ENCODE measurements at places on chromosomes 12 and 14.
A peak's percentile ranks its signal among the peaks of the same experiment; 100 is the strongest.

DNA sequence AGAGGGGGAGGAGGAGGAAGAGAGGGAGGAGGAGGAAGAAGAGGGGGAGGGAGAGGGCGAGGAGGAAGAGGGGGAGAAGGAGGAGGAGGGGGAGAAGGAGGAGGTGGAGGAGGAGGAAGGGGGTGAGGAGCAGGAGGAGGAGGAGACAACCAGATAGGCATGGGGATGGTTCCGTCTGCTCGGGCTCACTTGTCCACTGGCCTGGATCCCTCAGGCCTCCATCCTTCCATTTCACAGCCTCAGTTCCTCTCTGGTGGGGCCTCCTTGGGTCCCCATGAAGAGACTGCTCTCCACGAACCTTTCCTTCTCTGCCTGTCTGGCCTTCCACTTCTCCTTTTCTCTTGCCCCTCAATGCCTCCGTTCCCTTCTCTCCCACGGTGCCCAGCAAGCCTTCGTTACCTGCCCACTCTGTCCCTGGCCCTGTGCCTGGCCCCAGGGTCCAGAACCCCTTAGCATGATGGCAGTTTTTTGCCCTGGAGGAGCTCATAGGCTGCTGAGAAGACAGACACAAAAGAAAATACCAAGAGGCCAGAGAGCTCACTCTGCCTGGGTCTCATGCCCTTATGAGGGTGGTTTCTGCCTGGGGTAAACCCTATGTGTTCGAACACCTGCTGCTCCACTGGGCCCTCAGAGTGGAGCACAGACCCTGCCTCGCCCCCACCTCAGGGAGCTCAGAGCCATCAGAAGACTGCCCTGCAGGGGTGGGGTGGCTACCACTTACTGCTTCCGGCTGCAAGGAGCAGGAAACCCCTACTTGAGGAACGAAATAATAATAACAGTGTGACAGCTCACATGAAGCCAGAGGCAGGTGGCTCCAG is 11.7 kb upstream of the CACNA2D4 start:
- DNase-seq: no peak

GRCh38 chr14:74786796-74787315 is 23.7 kb downstream of the YLPM1 start:
- no peak for DNase-seq

DNA sequence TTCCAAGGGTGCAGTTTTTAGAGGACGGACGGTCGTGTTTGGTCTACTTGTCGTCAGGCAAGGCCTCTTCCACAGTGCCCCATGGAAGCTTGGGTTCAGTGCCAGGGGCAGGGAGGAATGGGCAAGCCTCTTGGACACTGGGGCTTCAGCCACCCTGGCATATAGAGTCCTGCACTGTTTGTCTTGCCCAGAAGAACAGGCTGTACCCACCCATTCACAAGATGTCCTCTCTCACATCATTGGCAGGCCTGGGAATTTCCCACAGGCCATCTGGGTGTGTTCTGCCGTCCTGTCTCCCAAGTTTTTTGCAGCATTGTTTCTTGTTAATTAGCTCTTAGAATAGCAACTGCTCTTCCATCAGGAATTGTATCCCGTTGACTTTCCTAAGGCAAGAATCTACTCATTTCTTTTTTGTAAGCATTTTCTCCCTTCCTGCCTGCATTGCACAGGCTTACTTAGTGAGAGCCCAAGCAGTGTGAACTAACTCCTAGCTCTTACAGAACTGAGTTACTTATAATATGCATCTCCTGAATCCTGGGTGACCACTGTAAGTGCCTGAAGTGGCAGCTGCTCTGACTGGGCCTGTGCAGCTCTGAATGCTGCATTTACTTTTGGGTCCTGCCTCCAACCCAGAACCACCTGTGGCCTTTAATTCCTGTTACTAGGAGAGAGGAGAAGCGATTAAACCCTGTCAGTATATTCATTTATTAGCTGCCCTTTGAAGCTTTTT is 149.4 kb upstream of the HIF1A start:
- no peak for DNase-seq

GRCh38 chr12:5044420-5045295 is 979 bp downstream of the KCNA5 start:
- DNase-seq: no peak

- no peak for DNase-seq
These were observed 22.4 kb downstream of the ARG2 start for GRCh38 chr14:67641902-67642749.

DNA sequence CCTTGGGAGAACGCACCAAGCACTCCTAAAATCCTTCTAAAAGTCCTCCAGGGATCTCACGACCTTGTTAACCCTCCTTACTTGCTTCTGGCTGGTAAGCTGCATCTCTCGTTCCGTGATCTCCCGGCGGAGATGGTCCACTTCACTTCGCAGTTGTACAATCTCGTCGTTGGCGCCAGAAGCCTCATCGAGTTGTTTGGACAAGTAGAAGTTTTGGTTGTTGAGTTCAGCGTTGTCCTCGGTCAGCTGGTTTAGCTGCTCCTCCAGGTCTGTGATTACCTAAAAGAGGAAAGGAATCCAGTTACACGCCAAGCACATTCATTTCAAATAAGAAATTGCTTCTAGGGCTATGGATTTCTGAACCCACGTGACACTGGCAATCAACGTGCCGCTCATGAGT is 67.1 kb downstream of the PRKAB1 start:
- DNase-seq: no peak

- no peak for DNase-seq
These were observed 43.4 kb upstream of the CFAP54 start for GRCh38 chr12:96445691-96446583.

DNA sequence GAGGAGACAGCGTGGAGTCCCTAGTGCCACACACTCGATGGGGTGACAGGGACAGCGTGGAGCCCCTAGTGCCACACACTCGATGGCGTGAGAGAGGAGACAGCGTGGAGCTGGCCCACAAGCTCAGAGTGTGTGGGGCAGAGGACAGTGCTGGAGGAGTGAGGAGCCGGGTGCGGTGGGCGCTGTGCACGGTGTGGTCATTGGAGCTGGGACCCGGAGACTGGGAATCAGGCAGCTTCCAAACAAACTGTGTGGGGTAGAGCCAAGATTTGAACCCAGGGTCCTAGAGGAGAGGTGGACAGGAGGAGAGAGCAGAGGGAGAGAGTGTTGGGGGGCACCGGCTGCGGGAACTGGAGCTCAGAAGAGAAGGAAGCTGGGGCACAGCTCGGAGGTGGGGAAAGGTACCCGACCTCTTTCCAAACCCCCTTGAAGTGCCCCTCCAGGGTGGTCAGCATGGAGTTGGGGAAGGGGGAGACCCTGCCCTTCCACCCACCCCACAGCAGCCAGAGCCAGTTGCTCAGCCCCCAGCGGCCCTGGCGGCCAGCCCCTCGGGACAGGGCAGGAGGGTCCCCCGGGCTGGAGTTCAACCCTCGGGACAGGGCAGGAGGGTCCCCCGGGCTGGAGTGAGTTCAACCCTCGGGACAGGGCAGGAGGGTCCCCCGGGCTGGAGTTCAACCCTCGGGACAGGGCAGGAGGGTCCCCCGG is 91.0 kb downstream of the NOC4L start:
- DNase-seq: no peak

- peak; percentile 51 for DNase-seq
These were observed 28.1 kb downstream of the TRPV4 start for GRCh38 chr12:109804820-109805761.

DNA sequence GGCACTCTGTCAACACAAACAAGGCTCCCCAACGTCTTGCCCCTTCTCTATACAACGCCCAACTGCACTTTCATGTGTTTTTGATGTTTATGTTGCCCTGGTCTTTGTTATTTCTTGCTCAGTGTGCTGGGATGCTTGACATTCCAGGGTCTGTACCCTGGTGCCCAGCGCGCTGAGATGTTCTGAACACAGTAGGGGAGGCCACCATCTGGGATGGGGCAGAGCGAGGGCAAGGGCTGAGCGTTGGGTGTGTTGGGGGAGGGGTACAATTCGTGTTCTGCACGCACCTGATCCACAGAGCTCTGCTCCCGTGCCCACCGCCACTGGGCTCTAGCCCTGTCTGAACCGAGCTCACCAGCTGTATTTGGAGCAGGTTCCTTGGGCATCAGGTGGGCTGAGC is 52.9 kb downstream of the ISCA2 start:
- no peak for DNase-seq

DNA sequence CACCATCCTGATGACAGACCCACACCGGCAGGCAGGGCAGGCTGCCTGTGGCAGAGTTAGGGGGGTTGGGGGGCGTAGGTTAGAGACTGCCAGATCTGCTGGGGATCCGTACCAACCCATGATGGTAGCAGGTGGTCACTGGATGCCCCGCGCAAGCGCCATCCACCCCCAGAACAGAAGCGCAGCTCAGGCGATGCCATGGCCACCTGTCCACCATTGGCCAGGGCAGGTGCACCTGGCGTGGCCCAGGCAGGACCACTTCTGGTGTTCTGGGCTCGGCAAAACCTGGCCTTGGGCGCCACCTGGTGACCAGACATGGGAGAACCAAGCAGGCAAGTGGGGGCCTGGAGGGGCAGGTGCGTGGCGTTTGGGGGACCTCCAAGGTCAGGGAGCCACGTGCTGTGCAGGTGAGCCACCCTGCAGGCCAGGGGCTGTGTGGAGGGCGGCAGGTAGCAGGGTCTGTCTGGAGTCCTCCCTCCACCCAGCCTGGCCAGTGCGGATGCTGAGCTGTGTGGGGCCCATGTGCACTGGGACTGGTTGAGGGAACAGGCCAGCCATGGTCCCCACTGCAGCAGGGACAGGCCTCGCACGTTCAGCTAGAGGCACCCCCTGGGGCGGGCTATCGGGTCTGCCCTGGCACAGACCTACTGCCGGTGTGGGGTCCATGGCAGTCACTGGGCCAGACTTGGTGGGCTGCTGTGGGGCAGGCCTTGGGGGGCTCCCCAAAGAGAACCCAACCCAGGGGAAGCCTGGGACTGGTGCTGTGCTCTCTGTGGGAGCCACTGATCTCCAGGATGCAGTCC is 15.6 kb downstream of the BAG5 start:
- DNase-seq: peak; percentile 41

DNA sequence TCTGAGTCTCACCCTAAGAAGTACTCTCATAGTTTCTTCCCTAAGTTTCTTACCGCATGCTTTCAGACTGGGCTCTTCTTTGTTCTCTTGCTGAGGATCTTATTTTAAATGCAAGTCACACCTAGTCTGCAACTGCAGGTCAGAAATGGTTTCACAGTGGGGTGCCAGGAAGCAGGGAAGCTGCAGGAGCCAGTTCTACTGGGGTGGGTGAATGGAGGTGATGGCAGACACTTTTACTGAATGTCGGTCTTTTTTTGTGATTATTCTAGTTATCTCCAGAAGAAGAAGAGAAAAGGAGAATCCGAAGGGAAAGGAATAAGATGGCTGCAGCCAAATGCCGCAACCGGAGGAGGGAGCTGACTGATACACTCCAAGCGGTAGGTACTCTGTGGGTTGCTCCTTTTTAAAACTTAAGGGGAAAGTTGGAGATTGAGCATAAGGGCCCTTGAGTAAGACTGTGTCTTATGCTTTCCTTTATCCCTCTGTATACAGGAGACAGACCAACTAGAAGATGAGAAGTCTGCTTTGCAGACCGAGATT is 1.7 kb downstream of the FOS start:
- DNase-seq: no peak

DNA sequence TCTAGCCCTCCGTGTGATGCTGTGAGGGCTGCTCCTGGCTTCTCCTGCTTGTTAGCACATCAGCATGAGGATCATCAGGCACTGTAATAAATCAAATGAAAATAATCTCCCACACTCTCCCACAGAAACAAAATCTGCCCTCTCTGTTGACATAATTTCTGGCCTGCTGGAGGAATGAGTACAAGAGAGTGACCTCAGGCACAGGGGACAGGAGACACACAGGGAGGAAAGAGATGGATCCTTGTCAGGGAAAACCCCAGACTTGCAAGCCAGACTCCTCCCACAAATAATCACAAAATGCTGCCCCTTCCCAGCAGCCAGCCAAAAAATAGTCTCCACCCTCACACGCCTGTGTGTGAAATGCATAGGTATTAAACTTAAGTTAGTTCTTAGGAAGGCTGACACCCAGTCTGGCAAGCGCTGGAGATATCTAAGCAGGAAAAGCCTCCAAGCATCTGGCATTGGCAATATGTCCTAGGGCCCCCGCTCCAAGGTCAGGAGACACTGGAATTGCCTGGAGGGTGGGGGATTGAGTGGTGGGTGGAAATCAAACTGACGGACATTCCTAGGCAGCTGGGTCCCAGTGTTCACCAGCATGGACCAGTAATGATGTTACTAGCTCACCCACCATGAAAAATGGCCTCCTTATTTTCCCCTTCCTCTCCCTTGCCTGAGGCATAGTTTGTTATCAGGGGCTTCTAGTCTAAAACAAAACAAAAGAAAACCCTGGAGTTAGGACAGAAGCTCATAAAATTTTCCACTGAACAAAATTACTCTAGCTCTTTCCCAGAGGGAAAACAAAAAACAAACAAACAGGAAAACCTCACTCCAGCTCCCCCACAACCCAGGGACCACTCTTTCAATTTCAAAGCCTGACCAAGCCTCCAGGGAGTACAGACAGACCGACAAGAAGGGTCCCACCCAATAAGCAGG is 22.0 kb downstream of the SMUG1 start:
- no peak for DNase-seq

DNA sequence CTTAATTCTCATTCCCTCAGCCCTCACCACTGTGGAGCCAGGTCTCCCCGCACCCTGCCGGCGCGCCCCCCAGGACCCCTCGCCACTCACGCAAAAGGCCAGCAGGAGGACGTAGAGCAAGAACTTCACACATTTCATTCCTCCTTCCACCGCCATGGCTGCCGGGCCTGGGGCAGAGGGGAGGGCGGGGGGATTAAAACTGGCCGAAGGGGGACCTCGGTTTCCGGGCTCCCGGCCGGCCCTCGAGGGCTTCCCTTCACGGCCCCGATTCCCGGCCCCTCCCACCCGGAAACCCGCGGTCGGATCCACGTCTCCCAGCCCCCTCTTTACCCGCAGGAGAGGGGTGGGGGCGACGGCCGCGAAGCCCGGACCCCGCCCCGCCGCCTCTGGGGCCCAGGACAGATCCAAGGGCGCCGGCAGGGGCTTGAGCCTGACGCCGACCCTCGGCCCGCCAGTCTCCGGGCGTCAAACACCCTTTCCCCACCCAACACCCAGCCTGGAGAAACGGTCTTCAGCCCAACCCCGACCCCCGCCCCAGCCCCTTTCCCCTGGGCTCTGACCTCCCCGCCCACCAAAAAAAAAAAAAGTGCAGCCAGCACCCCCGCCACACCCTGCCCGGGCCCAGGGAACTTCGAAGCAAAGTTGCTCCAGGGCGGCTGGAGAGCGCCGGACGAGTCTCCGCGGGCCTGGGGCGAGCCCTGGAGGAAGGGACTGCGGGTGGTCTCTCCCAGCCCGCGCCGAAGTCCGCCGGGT is 447 bp downstream of the CD63 start:
- no peak for DNase-seq

DNA sequence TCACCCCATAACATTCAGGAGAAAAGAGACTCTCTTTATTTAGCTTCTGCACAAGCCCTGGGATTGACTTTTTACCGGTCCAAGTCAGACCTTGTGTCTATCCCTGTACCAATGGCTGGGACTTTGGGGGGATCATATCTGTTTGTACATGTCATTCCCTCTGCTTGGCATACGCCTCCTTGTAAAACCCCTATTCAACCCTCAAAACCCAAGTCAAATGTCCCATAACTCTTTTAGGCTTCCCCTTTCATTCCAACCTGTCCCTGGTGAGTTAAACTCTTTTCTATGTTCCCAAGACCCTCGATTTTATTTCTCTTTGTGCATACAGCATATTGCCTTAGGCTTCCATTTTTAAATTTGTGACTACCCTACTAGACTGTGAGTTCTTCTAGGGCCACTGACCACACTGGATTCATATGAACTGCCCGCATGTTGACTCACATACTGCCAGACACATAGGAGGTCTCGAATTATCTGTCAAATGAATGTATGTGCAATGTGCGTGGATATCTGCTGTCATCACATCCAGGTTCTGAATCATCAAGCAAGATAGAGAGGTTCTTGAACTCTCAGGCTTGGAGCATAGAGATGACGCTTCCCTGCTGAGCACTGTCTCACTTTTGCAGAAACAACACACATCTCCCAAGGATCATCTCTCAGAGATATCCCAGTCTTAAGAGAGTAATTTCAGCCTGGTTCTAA is 548.6 kb upstream of the TBX3 start:
- DNase-seq: no peak
